ENCODE measurements at places on chromosomes 7 and 10. TPM values are rescaled to one million over a fixed set of nuclear protein-coding genes. Genes with fewer than 3 reads are reported as not detected.

NUTM2A gene
- 0.36 TPM for polyA plus RNA-seq

- DNase-seq: no peak
Measured at GRCh38 chr10:132061465-132061864, 4.3 kb upstream of the JAKMIP3 start.

- peak; percentile 40 for DNase-seq
Measured at GRCh38 chr10:78337646-78338391, 304.2 kb downstream of the RPS24 start.

CYP26A1 gene
- polyA plus RNA-seq: 0.15 TPM
